ENCODE measurements at places on chromosomes 4 and X.

- DNase-seq: no peak
These were observed 56.6 kb upstream of the TMEM184C start for GRCh38 chr4:147560625-147561024.

- DNase-seq: peak; percentile 81
These were observed 4.8 kb upstream of the HGFAC start for GRCh38 chr4:3436798-3437581.

GRCh38 chr4:173704201-173704600, 174.2 kb upstream of the HAND2 start:
- no peak for DNase-seq

- DNase-seq: no peak
These were observed 311.1 kb downstream of the CAMK2D start for GRCh38 chr4:113450295-113451080.

DNA sequence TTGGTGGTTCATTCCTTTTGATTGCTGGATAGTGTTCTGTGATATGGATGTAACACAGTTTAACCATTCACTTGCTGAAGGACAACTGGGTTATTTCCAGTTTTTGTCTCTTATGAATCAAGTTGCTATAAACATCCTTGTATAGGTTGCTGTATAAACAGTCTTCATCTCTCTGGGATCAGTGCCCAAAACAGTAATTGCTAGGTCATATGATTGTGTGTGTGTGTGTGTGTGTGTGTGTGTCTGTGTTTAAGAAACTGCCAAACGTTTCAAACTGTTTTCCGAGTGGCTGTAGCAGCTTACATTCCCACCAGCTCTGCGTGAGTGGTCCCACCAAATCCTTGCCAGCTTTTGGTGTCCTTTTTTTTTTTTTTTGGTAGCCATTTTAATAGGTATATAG, 60.4 kb downstream of the F11 start:
- DNase-seq: no peak

DNA sequence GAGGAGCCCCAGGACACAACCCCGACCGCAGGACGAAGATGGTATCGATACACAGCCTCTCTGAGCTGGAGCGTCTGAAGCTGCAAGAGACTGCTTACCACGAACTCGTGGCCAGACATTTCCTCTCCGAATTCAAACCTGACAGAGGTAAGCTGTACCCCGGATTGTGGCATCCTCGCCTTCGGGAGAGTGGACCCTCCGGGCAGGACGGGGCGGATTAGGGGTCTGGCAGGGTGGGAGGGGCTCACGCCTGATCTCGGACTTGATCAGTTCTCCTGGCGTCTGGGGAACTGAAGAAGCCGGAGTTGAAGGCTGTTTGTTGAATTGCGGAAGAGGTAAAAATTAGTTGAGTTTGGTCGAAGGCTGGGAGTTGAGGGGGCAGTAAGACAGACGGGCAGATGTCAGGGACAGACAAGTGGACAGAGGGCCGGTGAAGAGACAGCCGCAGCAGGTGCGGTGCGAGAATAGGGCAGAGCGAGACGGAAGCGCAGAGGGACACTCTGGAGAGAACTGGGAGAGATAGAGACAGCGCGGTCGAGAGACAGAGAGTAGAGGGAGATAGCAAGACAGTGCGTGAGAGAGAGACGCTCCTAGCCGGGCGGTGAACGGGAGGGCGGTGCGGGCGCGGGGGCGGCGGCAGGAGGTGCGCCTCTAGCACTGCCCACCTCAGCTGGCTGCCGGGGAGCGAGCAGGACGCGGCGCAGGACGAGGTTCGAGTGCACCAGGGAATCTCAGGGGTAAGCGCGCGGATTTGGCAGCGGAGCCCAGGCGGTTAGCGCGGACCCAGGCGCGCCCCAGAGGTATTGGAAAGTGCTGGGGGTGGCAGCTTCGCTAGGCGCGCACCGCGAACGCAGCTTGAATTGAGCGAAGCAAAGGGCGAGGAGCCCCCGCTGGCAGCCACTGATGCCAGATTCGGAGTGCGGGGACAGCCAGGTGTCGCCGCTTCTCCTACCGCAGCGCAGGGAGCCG, 23.9 kb downstream of the ARHGAP36 start:
- DNase-seq: peak; percentile 52

DNA sequence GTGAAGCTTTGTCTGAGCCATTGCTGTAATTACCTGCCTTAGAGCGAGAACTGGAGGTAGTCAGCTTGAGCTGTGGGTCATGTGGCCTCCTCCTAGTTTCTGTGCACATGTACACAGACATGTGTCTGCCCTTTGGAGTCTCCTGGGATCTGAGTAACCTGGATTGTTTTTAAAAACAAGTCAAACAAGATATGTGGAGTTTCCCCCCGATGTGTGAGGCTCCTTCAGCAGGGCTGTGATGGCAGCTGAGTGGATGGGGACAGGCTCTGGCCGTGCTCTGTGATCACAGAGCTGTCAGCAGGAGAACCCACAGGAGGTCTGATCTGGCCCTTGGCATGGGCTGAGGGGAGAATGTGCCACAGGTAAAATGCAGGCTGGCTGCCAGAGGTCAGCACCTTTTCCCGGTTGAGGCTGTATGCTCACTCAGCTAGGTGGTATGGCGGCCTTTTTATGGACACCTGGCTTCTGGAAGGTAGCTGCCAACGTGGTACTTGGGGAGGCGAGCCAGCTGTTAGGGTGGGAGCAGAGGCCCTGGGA, 38.4 kb downstream of the NOP14 start:
- DNase-seq: no peak

DNA sequence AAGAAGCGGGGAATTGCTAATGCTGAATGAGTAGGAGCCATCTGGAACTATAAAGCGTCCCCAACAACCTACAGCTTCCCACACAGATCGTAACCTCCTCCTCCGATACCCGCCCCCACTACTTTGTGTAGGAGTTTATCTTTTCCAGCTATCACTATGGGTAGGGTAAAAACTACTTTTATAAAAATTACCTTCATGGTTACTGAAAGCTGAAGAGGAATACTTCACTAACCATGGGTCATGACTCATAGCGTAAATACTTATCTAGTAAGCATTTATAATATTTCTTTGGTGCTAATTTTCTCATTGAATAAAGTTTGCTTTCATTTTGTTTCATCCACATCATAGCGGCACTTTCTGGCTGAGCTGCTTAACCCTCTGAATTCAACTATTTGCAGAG, 79.4 kb upstream of the TNIP3 start:
- peak; percentile 69 for DNase-seq

DNA sequence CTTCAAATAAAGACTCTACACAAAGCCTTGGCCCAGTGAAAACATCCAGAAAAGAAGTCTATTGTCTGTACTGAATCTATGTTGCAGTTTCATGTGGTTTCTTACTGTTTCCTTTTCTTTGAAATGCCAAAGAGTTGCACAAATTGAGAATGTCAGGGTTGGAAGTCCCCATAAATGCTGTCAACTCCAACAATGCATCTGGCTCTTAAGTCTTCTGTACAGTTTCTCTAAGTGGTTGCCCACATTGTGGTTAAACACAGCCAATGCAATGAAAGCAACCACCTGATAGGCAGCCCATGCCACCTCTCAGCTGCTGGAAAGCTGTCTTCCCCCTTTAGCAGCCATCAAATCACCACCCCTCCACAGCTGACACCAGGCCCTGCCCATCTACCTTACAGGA, 67.2 kb upstream of the C1GALT1C1 start:
- DNase-seq: no peak

DNA sequence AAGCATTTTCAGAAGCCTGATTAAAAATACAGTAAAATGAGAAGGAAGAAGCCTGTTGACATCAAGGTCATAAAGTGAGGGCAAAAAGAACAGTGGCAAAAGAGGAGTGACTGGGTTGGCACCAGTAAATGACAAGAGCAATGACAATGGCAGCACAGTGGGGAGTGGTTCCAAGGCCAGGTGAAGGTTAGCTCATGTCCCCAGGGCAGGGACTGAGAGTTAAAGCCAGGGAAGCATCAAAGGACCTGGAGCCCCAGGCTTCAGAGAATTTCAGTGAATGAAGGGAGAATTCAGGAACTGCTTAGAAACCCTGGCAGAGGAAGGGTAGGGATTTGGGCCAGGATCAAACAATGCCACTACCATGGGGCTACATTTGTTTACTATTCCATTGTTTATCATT, 8.8 kb upstream of the PIGA start:
- DNase-seq: no peak

GRCh38 chr4:150033081-150033480, 45.2 kb upstream of the DCLK2 start:
- DNase-seq: no peak

- DNase-seq: no peak
These were observed 64.5 kb downstream of the DRD5 start for GRCh38 chr4:9845791-9846493.

GRCh38 chrX:74514384-74514783, 93.1 kb downstream of the SLC16A2 start:
- DNase-seq: peak; percentile 14

GRCh38 chr4:3384771-3385710, 56.7 kb upstream of the HGFAC start:
- no peak for DNase-seq

GRCh38 chr4:30839583-30840520, 119.7 kb downstream of the PCDH7 start:
- peak; percentile 34 for DNase-seq

DNA sequence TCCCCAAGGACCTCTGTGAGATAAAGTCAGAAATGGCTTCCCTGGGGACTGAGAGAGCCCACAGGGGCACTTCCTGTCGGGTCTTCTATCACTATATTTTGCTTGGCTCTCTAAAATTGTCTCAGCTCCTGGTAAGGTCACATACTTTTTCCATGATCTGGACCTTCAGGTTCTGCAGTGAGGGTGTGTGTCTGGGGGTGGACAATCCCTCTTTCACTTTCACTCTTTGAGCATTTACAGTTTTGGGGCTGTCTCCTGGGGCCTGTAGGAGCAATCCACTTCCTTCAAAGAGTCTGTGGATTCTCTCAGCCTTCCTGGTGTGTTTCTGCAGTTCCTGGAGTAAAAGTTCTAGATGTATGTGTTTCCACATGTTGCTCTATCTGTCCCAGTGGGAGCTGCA, 335.7 kb downstream of the FSTL5 start:
- peak; percentile 3 for DNase-seq

DNA sequence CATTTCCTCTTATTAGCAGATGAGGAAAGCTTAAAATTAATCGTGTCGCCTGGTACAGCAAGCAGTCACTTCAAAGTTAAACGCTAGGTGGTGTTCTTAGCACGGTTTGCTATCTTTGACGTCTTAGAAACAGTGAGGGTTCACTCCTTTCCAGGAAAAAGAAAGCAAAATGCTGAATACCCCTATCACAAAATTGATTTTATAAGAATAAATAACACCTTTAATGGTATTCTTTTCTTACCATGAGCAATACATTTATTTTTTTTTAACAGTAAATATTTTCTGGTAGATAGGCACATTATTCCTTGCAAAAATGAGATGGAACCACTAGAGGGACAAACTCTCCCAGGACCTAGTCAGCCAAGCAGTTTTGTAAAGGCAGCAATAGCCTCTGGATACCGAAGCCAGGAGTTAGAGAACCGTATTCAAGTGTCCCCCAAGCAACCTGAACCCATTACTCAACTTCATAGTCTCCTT, 153.9 kb downstream of the KDR start:
- DNase-seq: peak; percentile 80

- no peak for DNase-seq
These were observed 39.0 kb downstream of the PLAC8 start for GRCh38 chr4:83075311-83076095.

DNA sequence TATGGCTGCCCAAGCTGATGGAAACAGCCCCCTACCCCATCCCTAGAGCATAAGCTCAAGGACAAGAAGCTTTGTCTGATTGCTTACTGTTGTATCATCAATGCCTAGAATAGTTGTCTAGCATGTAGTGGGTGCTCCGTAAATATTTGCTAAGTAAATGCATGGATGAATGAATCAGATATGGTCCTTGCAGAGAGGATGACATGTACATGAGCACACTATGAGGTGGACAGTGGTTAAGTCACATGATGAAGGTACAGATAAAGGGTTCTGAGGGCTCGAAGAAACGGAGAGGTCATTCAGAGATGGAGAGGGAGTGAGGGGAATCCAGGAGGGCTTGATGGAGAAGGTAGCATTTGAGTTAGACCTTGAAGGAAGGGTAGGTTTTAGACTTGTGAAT, 214.2 kb downstream of the RBMX2 start:
- peak; percentile 82 for DNase-seq

GRCh38 chr4:35516102-35516501, 728.2 kb downstream of the ARAP2 start:
- peak; percentile 69 for DNase-seq

DNA sequence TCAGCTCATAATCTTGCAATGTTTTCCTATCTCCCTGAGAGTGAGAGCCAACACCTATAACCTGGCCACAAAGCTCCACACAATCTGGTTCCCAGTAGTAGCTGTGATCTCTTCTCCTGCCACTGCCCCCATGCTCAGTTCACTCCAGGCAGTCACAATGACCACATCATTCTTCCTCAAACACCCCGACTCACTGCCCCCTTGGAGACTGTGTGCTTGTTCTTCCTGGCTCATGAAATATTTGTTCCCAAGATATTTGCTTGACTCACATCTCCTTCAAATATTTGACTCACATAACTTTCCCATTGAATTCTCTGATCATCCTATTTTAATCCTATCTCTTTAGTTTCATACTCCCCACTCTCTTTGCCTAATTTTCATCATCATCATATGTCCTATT, 173.7 kb downstream of the AREG start:
- no peak for DNase-seq

DNA sequence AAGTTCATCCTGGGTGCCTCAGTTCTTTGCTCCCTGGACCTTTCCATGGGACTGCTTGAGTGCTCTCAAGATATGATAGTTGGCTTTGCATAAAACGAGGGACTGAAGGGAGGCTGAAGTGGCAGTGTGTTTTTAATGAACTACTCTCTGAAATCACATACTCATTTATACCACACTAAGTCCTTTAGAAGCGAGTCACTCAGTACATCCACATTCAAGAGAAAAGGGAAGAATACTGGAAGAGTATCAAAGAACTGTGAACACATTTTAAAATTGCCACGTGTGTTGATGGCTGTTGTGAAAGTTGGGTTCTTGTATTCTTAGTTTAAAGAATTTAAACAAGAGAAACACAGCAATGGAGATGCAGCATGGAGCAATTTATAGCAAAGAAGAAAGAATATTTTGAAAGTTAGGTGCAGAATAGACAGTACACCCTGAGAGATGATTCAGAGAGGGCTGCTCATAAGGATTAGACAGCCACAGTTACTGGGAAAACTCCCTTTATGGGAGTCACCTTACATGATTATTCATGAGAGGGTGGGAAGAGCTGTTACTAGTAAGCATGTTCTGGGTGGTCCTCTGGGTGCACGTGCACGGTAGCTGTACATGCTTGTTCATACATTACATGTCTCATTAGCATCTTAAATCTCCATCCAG, 380.7 kb downstream of the ADGRL3 start:
- DNase-seq: no peak

DNA sequence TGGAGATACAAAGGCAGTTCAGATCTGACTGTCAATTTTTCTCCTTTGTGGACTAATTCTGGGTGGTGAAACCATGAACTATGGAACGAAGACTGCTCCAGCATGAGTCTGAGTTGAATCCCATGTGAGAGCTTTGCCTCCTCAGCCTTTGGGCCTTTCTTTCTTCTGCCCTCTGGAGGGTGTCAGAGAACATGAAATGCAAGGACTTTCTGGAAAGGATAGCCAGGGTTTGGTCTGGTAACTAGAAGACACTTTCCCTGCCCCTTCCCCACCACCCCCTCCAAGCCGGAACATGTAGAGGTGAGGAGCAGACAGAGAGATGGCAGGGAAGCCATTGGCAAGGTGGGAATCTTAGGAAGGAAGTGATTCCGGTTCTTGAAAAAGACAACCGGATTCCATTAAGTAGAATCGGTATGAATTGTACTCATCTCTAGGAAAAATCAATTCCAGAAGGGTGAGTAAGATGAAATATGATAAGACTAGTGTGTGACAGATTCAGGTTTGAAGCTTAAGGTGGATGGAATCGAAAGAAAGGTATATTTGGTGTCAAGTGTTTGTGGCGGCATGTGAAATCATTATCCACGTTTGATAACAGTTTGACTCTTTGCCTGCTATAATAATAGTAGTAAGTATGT, 19.0 kb downstream of the FHL1 start:
- DNase-seq: peak; percentile 34
